A549 treated with Hydrocortisone at 1 μM for 4 hours (cell line): ENCODE measurements at places on chromosomes 5 and 9. TPM values are rescaled to one million over a fixed set of nuclear protein-coding genes. Genes with fewer than 3 reads are reported as not detected.

Gene ORM2
- not detected in 5 replicates for total RNA-seq

Gene C5orf63
- total RNA-seq = 2.9 to 4.6 TPM (median 3.4 TPM) in 5 replicates

Gene CLIC3
- total RNA-seq = 2.3 to 5.7 TPM (median 4.6 TPM) in 5 replicates

Gene CCT5
- 481 to 766 TPM (median 510 TPM) in 5 replicates for total RNA-seq

Gene PCDHGA4
- 0.06 to 0.16 TPM (median 0.12 TPM) in 4 of 5 replicates, not detected in the other for total RNA-seq

Gene DAB2
- total RNA-seq = 6.3 to 9.5 TPM (median 7.5 TPM) in 5 replicates

Gene NPR3
- 13.8 to 20.7 TPM (median 15.7 TPM) in 5 replicates for total RNA-seq

Gene GLRA1
- not detected in 5 replicates for total RNA-seq

Gene C9orf50
- 0.08 TPM in 1 of 5 replicates, not detected in the others for total RNA-seq

Gene DDX46
- 51.3 to 86.5 TPM (median 60.0 TPM) in 5 replicates for total RNA-seq

Gene MSANTD3
- total RNA-seq = 55.4 to 67.8 TPM (median 59.1 TPM) in 5 replicates

Gene OTULINL
- 16.9 to 24.0 TPM (median 22.3 TPM) in 5 replicates for total RNA-seq

Gene TAS2R1
- total RNA-seq = not detected in 5 replicates

Gene FTMT
- total RNA-seq = not detected in 5 replicates

Gene DNM1
- 79.3 to 92.9 TPM (median 87.9 TPM) in 5 replicates for total RNA-seq

Gene ABO
- not detected in 5 replicates for total RNA-seq

Gene IQGAP2
- total RNA-seq = 1.8 to 2.9 TPM (median 2.4 TPM) in 5 replicates

Gene OBP2B
- total RNA-seq = not detected in 5 replicates

Gene SLC36A3
- not detected in 5 replicates for total RNA-seq

Gene COL15A1
- 0.56 to 0.66 TPM (median 0.63 TPM) in 5 replicates for total RNA-seq

Gene TLR4
- total RNA-seq = 0.09 to 0.15 TPM (median 0.14 TPM) in 5 replicates

Gene PSAT1
- total RNA-seq = 147 to 180 TPM (median 169 TPM) in 5 replicates

Gene ELAVL2
- 0.02 to 0.05 TPM (median 0.02 TPM) in 3 of 5 replicates, not detected in the others for total RNA-seq

Gene MEGF10
- not detected in 5 replicates for total RNA-seq

Gene NUTM2F
- total RNA-seq = 0.03 TPM in 1 of 5 replicates, not detected in the others

Gene ARHGEF28
- 10.6 to 13.3 TPM (median 10.9 TPM) in 5 replicates for total RNA-seq

Gene C9orf57
- total RNA-seq = not detected in 5 replicates

Gene SLC27A4
- total RNA-seq = 43.0 to 51.7 TPM (median 44.7 TPM) in 5 replicates

Gene SH3RF2
- total RNA-seq = 2.0 to 2.8 TPM (median 2.4 TPM) in 5 replicates

Gene CKS2
- total RNA-seq = 354 to 396 TPM (median 389 TPM) in 5 replicates

Gene LRRC70
- total RNA-seq = 0.08 to 0.22 TPM (median 0.15 TPM) in 3 of 5 replicates, not detected in the others

Gene PCDHB14
- total RNA-seq = 0.06 to 0.10 TPM (median 0.08 TPM) in 5 replicates

Gene BNC2
- total RNA-seq = 4.9 to 7.1 TPM (median 5.8 TPM) in 5 replicates

Gene DCTN3
- total RNA-seq = 90.1 to 118 TPM (median 112 TPM) in 5 replicates

Gene TAF11L5
- not detected in 5 replicates for total RNA-seq

Gene IFNA13
- total RNA-seq = not detected in 5 replicates

Gene PCDHAC2
- total RNA-seq = 3.3 to 4.9 TPM (median 3.7 TPM) in 5 replicates
